NCI-H460 (cell line): ENCODE measurements at places on chromosomes 11 and 22.

DNA sequence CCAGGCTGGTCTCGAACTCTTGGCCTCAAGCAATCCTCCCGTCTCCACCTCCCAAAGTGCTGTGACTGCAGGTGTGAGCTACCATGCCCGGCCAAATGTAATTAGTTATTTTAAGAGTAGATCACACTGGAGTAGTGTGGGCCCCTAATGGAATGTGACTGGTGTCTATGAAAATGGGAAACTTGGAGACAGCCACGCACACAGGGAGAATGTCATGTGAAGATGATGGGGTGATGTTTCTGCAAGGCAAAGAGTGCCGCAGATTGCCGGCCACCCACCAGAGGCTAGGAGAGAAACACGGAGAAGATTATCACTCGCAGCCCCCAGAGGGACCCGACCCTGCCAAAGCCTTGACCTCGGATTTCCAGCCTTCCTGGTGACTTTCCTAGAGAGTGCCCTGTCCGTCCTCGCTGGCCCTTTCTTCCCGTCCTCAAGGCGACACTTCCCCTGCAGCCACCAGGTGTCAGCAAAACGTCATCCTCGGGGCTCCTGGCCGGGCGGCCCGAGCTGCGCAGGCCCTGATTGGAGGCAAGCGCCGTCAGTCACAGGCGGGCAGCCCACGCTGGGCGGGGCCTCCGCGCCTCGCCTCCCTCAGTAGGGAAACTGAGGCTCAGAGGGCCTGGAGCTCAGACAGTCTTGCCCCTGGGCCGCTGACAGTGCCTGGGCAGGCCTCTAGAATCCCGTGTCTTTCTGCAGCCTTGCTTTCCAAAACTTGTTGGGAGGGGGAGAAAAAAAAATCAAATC lies 16.3 kb downstream of the CRYBB2 start:
- DNase-seq, result peak; percentile 80

- DNase-seq, result no peak
Observed at GRCh38 chr11:132493801-132494200, 1038.5 kb downstream of the OPCML start.

DNA sequence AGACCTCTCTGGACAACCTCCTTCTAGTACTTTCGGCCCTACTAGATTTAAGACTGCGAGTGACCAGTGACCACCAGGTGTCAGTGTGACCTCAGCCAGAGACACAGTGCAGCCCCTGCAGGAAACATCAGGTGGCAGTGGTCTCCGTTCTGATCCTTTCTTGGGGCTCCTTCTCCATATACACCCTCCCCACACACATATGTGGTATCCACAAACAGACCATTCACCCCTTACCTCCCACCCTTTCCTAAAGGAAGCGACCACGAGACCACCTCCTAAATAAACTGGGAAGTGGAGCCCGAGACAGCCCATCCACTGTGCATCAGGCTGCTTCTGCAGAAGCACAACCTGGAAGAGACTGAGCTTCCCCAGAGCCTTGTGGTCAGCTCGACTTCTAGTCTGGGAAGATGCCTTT lies 38.5 kb upstream of the CYP2D6 start:
- peak; percentile 56 for DNase-seq

GRCh38 chr22:48039326-48039725 lies 1276.9 kb downstream of the TBC1D22A start:
- DNase-seq, result no peak

GRCh38 chr11:47592251-47592650 lies 2.0 kb downstream of the C1QTNF4 start:
- DNase-seq, result no peak

- no peak for DNase-seq
Observed at GRCh38 chr11:1691026-1691877, 5.7 kb upstream of the KRTAP5-6 start.

- DNase-seq, result no peak
Observed at GRCh38 chr22:16957781-16958180, 50.2 kb downstream of the GAB4 start.

GRCh38 chr11:72039031-72039855 lies 40.5 kb downstream of the IL18BP start:
- no peak for DNase-seq

DNA sequence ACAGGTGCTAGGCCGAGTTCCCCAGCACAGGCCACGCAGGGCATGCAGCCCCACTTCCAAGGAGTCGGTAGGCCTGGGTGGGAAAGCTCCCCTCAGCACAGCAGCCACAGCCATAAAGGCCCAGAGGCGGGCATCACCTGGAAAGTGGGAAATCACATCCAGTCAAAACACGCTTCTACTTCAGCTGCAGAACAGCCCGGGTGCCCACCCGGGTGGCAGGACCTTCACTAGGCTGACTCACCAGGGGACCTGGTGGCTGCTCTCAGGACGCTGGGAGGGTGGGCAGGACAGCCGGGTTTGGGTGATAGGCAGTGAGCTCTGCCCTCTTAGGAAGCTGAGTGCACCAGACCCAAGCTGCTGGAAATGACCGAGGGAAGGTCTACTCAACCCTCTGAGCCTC lies 7.3 kb downstream of the KIAA0930 start:
- DNase-seq, result no peak

DNA sequence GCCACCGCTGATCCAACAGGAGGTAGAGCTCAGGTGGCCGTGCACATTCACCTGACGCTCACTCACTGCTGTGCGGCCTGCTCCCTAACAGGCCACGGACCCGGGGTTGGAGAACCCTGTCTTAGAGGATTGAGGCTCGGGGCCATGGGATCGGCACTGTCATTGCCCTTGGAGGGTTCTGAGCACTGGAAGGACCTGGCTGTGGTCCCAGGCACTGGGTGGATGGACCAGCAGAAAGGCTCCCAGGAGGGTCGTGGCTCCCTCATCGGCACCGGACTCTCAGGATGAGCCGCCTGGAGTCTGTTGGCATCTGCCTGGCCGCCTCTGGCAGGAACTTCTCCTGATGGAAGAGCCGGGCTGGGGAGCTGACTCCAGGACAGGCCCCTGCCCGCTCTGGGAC lies 6.5 kb downstream of the KCNQ1 start:
- DNase-seq, result no peak

GRCh38 chr22:31957970-31958594 lies 13.7 kb downstream of the YWHAH start:
- DNase-seq, result no peak

DNA sequence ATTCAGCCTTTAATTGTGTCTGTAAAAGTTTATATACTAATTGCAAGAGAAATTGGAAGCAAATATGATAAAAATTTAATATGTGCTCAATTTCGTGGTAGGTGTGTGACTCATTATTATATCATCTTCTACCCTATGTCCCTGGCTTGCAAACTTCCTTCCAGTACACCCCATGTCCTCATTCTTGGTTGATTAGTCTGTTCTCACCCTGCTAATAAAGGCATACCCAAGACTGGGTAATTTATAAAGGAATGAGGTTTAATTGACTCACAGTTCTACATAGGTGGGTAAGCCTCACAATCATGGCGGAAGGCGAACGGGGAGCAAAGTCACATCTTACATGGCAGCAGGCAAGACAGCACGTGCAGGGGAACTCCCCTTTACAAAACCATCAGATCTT lies 11.9 kb downstream of the MRGPRX3 start:
- no peak for DNase-seq

DNA sequence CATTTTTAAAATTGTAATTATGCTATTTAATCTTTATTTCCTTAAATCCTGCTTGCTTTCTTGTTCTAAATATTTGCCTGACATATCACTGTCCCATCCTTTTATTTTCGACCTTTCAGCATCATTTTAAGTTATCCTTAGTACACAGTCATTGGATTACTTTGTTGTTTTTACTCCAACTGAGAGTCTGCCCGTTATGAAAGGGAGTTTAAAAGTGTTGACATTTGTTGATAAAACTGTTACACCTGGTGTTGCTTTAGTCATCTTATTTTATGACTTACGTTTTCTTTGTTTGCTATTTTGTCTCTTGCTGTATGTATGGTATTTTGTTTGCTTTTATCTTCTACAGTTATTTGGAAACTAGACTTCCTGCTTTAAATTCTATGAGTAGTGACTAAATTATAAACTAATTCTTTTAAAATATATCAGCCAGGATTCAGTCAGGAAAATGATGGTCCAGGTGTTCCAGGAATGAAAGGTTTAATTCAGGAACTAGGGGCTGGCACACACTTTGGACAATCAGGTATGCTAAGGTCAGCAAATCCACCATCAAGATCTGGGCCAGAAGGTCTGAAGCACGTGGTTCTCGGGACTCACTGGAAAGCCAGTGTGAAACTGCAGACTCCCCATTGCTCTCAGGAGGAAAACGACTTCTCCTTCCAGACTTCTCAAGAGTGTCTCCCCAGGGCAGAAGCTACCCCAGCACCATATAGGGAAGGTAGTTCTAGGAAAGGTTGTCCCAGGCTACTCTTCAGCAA lies 86.0 kb downstream of the RASSF10 start:
- DNase-seq, result no peak

DNA sequence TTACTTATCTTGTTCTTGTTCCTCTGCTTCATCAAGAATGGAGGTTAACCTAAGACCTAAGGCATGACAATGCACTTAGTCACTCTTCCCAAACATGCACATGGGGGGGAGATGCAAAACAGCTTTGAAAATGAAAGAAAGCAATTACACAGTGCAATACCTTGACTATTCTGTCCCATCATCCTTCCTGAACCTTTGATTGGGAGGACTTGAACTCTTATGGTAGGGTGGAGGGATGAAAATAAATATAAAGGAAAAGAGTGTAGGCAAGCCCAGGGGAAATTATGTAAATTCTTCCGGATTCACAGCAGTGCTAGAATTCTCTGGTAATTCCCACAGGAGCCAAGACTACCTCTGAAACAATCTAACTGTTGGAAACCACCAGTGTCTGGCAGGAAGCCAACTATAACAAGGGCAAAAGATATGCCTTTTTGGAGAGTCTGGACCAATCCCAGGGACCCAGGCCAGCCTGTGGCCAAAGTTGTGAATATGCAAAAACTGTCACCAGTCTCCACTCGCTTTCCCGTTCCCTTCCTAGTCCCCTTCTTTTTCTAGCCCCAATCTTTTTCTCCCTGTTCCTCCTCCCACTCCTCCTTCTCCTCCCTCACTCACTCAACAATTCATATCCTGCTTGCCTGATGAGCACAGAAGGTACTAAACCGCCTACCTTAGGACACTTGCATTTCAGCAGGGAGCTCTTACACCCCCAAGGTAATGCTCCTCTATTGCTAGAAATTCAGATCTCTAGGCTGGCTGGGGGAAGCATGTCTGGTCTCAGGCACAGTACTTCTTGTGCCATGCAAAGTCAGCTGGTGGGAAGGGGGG lies 2.5 kb upstream of the RCN1 start:
- peak; percentile 43 for DNase-seq

DNA sequence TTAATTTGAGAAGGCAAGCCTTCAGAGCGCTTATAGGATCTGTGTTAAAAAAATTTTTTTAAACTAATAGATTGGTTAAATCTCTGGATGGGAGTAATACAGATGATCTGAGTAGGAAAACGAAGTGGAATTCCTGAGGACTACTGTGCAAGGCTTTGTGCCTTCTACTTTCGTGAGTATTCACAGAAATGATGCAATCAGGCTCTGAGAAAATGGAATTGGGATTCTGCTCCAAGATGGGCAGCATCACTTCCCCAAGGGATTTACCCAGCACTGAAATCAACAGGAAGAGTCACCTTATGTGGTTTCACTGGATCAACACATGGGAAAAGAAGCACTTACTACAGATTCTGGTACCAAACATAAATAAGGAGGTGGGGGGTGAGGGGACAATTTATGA lies 12.5 kb downstream of the KMT5B start:
- no peak for DNase-seq

- DNase-seq, result no peak
Observed at GRCh38 chr11:44364596-44364995, 54.7 kb upstream of the ALX4 start.

DNA sequence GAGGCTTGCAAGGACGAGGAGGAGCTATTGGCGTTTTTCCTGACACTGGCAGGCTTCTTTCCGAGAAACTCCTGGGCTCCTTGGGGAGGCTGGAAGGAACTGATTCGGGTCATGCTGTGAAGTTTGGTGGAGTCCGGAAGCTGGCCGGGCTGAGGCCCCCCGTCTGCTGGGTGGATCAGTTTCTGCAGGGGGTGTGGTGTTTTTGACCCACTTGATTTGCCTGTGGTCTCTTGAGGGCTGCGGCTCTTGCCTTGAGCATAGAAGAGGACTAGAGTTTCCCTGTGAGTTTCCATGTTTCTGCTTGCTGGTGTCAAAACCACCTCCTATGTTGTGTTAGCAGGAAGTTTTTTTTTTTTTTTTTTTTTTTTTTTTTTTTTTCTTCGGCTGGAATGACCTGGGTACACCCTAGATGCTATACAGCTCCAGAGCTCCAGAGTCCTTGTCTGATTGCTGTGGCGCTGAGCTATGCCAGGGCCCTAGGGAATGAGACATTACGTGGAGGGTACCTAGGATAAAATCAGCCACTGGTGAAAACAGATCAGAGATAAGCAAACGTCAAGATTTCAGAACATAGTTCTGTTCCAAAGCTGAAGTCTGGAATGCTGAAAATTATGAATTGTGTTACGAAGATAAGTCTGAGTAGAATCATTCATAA lies 728 bp downstream of the TBC1D22A start:
- no peak for DNase-seq

- no peak for DNase-seq
Observed at GRCh38 chr11:110434952-110435779, 5.4 kb downstream of the FDX1 start.

DNA sequence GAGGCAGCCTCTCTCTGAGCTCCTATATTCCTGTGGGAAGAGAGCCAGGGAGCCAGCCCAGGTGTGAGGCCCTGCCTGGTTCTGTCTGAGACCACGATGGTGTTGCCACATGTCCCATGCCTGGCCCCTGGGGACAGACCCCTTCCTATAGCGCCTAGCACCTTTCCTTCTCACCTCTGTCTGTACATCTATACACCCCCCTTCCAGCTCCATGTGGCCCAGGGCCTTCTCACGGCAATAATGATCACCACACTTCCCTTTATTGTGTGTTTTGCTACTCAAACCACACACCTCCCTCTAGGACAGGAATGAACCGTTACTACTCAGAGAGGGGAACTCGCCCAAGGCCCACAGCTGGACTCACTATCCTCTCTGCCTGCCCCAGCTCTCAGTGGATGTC lies 12.8 kb downstream of the CD82 start:
- DNase-seq, result no peak

- peak; percentile 37 for DNase-seq
Observed at GRCh38 chr11:36492724-36493304, 17.3 kb downstream of the TRAF6 start.

GRCh38 chr11:32008880-32009551 lies 81.9 kb upstream of the RCN1 start:
- no peak for DNase-seq

DNA sequence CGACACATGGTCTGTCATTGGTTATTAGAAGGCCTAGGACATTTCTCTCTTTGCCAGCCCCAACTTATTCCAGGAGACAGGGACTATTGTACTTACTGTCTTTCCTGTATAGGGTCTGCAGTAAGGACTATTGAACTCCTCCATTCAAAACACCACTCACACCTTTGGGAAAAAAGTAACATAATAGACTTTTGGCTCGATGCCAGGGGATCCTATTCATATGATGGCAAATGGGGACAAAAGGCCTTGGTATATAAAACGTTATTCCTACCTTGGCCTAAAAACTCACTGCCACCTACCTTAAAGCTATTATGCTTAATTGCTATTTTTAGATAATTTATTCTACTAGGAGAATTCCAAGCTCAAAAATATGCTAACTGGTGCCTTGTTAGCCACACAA lies 6.3 kb upstream of the NDUFC2 start:
- no peak for DNase-seq
